ENCODE measurements at places on chromosomes 13 and 19.

DNA sequence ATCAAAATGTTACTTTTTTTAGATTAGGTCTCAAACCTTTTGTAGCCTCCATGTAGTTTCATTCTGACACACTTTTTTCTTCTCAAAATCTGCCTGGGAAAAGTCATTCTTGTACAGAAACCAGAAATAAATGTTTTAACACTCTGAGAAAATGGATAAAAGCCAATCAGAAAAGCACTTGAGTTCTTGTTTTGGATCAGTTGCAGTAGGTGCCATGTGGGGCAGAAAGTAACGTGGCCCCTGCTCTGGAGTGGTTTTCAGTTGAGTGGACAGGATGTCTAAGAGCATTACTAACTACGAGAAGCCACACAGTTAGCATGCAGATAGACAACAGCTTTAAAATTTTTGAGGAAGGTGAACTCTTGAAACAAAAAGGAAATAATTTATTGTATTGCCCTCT, 19.1 kb downstream of the GPR183 start:
- DNase-seq, result peak; percentile 72
- H3K27me3 ChIP-seq, result no peaks in the 10 kb centered on the region
- peaks cover 50% of the 10 kb centered on the region for H3K36me3 ChIP-seq
- peaks cover 71% of the 10 kb centered on the region for H3K4me1 ChIP-seq
- H3K4me3 ChIP-seq, result peak overlapping the region; percentile 74

- no peaks in the 10 kb centered on the region for H3K36me3 ChIP-seq
- H3K27ac ChIP-seq, result no peak overlapping the region
- no peaks in the 10 kb centered on the region for H3K27me3 ChIP-seq
- no peak overlapping the region for H3K4me3 ChIP-seq
- no peak for DNase-seq
These were observed 251.4 kb downstream of the RGCC start for GRCh38 chr13:41708713-41709112.

- no peak overlapping the region for H3K4me3 ChIP-seq
- H3K4me1 ChIP-seq, result peaks cover 11% of the 10 kb centered on the region
- H3K36me3 ChIP-seq, result no peaks in the 10 kb centered on the region
- no peak overlapping the region for H3K27ac ChIP-seq
- no peak for DNase-seq
These were observed 179.4 kb downstream of the KLF12 start for GRCh38 chr13:73954808-73955207.

DNA sequence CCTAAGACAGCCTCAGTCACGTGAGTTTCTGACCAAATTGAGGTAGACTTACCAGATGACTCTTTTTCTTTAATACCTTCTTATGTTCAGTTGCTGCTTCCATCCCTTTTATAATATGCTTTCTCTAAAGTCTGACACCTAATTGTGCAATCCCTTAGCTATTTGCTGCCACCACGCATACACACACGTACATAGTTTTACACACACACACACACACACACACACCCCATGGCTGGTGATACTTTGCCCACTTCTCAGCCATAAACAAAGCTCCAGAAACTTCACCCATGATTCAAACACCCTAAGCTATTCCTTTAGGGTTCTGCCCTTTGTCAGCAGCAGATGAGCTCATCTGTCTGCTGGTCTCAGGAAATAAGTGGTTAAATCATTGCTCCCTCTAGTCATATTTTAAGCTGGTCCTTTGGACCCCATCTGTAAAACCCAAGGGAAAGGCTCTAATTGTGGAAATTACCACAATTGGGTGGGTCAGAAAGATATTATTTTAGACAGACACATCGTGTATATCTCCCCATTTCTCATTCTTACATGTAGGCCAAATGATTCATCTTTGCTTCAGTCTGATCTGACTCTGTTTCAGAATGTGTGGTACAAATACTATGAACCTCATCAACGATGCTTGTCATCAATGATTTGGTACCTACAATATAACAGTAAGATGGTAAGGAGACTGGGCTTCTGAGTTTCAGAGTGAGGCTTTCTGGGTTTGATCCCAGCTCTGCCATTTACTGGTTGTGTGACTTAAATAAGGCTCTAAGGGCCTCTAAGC, 69.2 kb downstream of the NALCN start:
- H3K36me3 ChIP-seq, result no peaks in the 10 kb centered on the region
- no peak overlapping the region for H3K27ac ChIP-seq
- no peaks in the 10 kb centered on the region for H3K27me3 ChIP-seq
- no peak overlapping the region for H3K4me3 ChIP-seq
- H3K4me1 ChIP-seq, result no peaks in the 10 kb centered on the region

- no peaks in the 10 kb centered on the region for H3K27me3 ChIP-seq
- no peak for DNase-seq
- H3K4me3 ChIP-seq, result no peak overlapping the region
- no peak overlapping the region for H3K27ac ChIP-seq
- peaks cover 20% of the 10 kb centered on the region for H3K4me1 ChIP-seq
These were observed 6.0 kb downstream of the DBP start for GRCh38 chr19:48631225-48631624.

DNA sequence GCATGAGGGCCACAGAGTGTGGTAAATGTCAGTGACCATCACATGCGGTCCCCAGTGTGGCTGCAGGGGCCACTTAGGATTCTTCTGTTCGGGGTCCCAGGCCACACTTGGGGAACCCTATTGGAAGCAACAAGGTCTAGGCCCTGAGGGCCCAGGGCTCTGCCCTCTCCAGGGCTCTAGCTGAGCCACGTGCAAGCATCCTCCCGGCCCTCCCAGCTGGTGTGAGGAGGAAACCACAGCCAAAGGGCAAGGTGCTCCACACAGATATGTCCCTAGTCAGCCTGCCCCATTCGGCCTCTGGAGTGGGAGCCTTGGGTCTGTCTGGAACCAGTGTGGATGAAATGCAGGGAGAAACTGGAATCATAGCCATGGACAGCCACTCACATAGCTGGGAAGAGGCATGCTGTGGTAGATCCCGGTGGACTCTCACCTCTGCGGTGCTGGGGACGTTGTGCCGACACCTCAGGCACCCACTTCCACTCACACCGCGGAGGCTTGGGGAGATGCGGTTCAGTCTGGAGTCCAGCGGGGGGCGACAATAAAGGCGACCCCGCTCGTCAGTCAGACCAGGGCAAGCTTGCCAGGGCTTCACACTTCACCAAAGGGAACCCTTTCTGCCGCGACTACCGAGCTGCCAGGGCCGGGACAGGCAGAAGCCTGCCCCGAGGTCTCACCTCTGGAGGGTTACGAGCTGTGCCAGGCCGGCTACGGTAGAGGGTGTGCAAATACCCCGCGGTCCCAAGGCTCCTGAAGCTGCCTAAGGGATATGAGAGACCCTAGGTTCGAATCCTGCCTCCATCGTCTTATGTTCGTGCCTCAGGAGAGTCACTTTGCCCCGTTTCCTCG, 4.3 kb upstream of the ZNF497 start:
- H3K4me3 ChIP-seq, result no peak overlapping the region
- no peak overlapping the region for H3K27ac ChIP-seq
- no peaks in the 10 kb centered on the region for H3K36me3 ChIP-seq
- H3K27me3 ChIP-seq, result no peaks in the 10 kb centered on the region

GRCh38 chr19:29185427-29185826, 27.5 kb downstream of the UQCRFS1 start:
- no peaks in the 10 kb centered on the region for H3K36me3 ChIP-seq
- no peaks in the 10 kb centered on the region for H3K4me1 ChIP-seq
- no peak for DNase-seq
- H3K4me3 ChIP-seq, result no peak overlapping the region

DNA sequence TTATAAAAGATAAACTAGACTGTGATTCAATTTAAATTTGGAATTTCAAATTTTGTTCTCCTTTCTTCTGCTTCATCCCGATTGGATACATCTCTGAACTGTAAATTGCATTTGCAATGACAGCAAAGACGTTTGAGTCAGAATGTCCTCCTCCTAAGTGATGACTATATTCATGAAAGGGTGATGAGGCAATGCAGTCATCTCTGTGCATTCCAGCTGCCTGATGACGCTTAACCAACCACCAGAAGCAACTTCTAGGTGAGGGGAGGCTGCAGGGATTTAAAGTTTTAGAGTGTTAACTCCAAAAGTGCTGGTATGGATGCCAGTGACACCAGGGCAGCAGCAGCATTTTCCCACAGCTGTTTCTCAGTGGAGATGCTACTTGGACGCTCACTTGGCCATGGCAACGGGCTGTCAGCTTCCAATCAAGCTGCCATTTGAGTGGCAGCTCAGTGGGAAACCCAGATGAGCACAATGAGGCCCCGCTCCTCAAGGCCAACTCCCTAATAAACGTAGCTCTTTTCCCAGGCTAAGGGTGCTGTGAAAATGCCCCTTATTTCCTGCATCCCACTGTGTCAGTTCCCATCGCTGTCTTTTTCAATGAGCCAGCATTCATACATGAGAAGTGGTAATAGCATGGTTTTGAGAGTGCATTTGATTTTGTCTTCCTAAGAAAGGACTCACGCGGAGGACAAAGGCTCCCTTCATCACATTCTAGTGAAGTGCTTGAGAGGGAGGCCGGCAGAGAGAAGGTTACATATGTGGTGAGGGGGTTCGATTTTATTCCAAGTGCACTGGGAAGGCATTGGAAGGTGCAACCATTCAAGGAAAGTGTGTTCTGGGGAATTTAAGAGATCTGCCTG, 45.2 kb upstream of the AMER2 start:
- no peak for DNase-seq
- H3K4me3 ChIP-seq, result no peak overlapping the region
- H3K36me3 ChIP-seq, result no peaks in the 10 kb centered on the region
- H3K27me3 ChIP-seq, result peaks cover 5% of the 10 kb centered on the region
- no peak overlapping the region for H3K27ac ChIP-seq

- no peaks in the 10 kb centered on the region for H3K36me3 ChIP-seq
- H3K4me3 ChIP-seq, result no peak overlapping the region
- no peaks in the 10 kb centered on the region for H3K4me1 ChIP-seq
- no peaks in the 10 kb centered on the region for H3K27me3 ChIP-seq
- DNase-seq, result no peak
These were observed 83.7 kb upstream of the OBI1 start for GRCh38 chr13:78742659-78743058.

GRCh38 chr19:32631381-32631780, 43.6 kb downstream of the ANKRD27 start:
- peaks cover 9% of the 10 kb centered on the region for H3K36me3 ChIP-seq
- H3K27me3 ChIP-seq, result no peaks in the 10 kb centered on the region
- H3K4me1 ChIP-seq, result no peaks in the 10 kb centered on the region
- no peak overlapping the region for H3K27ac ChIP-seq
- DNase-seq, result no peak

DNA sequence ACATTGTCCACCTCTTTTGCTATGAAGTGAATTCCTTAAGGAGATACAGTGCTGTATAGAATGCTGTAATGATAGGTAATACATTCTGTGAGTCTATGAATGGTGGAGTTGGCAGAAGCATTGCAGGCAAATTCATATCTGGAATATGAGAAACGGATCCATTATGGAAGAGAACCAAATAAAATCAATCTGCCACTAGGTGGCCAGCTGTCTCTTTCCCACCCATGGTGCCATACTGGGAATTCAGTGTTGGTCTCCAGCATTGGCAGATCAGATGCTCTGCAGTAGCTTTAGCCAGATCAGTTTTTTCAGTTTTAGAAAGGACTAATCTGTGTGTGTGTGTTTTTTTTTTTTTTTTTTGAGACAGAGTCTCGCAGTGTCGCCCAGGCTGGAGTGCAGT, 27.6 kb downstream of the DNAJC3 start:
- H3K27me3 ChIP-seq, result no peaks in the 10 kb centered on the region
- H3K4me1 ChIP-seq, result peaks cover 19% of the 10 kb centered on the region
- no peak overlapping the region for H3K27ac ChIP-seq

GRCh38 chr13:35789335-35790165, 313.1 kb upstream of the MAB21L1 start:
- H3K4me3 ChIP-seq, result no peak overlapping the region
- no peaks in the 10 kb centered on the region for H3K27me3 ChIP-seq
- no peaks in the 10 kb centered on the region for H3K4me1 ChIP-seq
- no peak overlapping the region for H3K27ac ChIP-seq

DNA sequence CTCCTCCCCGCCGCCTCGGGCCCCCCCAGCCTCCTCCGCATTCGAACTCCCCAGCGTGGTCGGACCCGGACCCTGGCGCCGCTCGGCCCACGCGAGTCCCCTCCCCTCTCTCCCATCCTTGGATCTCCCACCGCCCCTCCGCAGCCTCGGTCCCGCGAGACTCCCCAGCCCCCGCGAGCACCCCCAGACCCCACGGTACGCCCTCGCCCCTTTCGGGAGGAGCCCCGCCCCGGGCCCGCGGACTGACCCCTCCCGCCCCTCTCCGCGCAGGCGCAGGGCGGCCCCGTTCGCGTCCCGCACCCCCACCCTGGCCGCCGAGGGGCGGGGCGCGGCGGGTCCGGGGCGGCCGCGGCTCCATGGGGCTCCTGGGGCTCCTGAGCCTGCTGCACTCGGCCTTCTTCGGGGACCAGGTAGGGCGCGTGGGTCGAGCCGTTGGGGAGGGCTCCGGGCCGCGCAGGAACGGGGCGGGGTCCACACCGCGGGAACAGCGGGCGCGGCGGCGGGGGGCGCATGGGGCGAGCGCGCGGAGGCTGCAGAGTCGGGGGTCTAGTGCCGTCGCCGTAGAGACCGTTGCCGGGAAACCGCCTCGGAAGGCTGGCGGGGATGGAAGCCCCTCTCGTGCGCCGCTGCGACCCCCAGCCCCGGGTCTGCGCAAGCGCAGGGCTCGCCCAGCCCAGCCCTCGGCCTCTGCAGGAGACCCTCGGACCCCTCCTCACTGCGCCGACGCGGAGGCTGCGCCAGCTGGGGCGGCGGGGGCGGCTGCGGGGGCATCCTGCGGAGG, 3.8 kb upstream of the APC2 start:
- peaks cover 33% of the 10 kb centered on the region for H3K27me3 ChIP-seq
- no peak for DNase-seq
- no peak overlapping the region for H3K27ac ChIP-seq
- peaks cover 4% of the 10 kb centered on the region for H3K4me1 ChIP-seq
- H3K4me3 ChIP-seq, result no peak overlapping the region
- H3K36me3 ChIP-seq, result peaks cover 17% of the 10 kb centered on the region

- DNase-seq, result peak; percentile 64
- H3K27me3 ChIP-seq, result peaks cover 26% of the 10 kb centered on the region
- H3K36me3 ChIP-seq, result no peaks in the 10 kb centered on the region
- no peak overlapping the region for H3K27ac ChIP-seq
These were observed 22.1 kb upstream of the POMP start for GRCh38 chr13:28636677-28637317.

GRCh38 chr13:50401049-50401505, 385.8 kb downstream of the KCNRG start:
- no peaks in the 10 kb centered on the region for H3K4me1 ChIP-seq
- H3K36me3 ChIP-seq, result no peaks in the 10 kb centered on the region
- DNase-seq, result no peak
- H3K27me3 ChIP-seq, result peaks cover 27% of the 10 kb centered on the region
- H3K27ac ChIP-seq, result no peak overlapping the region

Measured in T-helper 2 cell treated with Interferon-gamma antibody and Interleukin-4, amounts not matched to agents 5 μg/mL and 100 μg/mL, for 36 hours (primary cell).